Astrocyte (in vitro differentiated cells and primary cell): ENCODE measurements at places on chromosomes 7 and 10.

GRCh38 chr7:2037301-2037807 is 195.4 kb downstream of the MAD1L1 start:
- DNase-seq: peak; percentile 10

DNA sequence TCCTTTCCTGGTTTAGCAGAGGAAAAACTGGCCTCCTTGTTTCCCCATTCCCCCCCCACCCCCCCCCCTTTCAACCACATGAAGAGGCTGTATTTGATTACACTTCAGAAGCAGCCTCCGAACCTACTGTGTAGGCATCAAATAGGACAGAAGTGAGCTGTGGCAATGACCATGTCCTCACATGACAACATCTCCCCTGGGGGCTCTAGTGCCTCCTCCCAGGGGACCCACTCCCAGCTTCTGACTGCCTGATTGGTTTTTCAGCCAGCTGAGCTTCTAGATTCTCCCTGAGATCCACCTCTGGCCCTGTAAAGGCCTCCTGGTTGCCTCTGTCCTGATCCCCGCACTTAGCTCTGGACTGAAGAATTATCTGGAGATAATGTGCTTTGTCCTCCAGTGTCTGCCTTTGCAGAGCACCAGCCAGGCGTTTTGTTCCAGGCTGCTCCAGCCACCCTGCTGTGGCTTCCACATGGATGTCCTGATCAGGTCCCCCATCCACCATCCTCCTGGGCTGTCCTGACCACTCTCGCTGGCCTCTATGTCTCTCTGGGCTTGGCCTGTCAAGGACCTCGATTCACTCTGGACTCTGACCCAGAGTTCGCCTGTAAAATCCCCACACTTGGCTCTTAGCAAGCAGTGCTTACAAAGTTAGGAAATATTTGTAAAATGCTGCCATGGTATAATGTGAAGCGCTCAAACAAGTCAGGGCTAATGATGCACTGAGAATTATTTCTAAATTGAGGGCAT is 42.4 kb upstream of the TOMM7 start:
- DNase-seq: no peak

- DNase-seq: no peak
These were observed 746 bp downstream of the ARL5B start for GRCh38 chr10:18659819-18660535.

- DNase-seq: peak; percentile 35
These were observed 22.3 kb downstream of the IMPDH1 start for GRCh38 chr7:128387216-128388144.

DNA sequence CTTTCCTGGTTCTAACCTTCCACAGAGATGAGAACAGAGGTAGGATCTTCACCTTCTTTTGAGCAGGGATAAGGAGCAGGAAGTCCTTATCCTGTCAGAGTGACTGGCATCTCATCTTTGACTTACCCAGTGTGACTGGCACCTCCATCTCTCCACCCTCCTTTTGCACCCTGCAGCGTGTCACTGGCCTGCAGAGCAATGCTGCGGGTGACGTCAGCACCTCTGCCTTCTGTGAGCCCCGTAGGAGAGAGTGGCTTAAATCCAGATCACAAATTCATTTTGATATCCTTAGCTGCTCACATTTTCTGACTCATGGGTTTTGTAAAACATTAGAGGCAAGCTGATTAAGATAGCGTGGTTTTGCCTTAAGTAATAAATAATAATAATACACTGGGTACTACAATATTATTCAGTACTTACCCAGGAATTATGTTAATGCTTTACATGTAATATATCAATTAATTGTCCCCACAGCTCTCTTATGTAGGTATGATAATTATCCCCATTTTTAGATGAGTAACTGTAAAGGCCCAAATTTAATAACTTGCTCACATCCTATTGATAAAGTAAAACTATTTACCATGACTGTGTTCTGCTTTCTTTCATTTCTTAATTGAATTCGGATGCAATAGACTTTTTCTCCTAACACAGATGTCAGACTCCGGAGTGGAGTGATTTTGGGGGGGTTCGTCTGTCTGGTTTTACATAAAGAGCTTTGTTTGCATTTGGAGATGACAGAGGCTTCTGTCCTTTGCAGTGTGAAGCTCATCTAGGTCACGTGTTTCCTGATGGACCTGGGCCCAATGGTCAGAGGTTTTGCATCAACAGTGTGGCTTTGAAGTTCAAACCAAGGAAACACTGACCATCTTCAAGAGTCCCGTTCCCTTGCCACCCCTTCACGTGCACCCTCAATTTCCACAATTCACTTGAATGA is 24.9 kb downstream of the MSRB2 start:
- DNase-seq: no peak
